ENCODE measurements at places on chromosomes 12 and 14.

DNA sequence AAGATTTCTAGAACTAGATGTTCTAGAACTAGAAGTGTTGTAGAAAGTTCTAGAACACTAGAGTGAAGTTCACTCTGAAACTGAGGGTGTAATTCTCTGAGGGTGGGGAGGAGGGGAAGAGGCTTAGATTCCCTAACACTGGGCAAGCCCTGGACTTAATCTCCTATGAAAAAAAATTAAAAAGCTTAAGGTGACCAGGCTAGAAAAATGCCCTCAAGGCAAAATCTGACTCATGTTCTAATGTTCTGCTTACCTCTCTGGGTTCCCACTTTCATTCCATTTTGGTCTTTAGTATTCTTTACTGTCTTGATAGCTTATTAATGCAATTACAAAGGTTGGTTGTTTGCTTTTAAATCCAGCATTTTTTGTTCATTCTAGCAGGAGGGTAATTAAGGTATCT lies 101.5 kb downstream of the KICS2 start:
- no peak overlapping the region for H3K27ac ChIP-seq
- H3K4me1 ChIP-seq = no peaks in the 10 kb centered on the region
- H3K36me3 ChIP-seq = no peaks in the 10 kb centered on the region
- no peak overlapping the region for H3K4me3 ChIP-seq
- DNase-seq = no peak
- H3K27me3 ChIP-seq = peaks cover 21% of the 10 kb centered on the region

DNA sequence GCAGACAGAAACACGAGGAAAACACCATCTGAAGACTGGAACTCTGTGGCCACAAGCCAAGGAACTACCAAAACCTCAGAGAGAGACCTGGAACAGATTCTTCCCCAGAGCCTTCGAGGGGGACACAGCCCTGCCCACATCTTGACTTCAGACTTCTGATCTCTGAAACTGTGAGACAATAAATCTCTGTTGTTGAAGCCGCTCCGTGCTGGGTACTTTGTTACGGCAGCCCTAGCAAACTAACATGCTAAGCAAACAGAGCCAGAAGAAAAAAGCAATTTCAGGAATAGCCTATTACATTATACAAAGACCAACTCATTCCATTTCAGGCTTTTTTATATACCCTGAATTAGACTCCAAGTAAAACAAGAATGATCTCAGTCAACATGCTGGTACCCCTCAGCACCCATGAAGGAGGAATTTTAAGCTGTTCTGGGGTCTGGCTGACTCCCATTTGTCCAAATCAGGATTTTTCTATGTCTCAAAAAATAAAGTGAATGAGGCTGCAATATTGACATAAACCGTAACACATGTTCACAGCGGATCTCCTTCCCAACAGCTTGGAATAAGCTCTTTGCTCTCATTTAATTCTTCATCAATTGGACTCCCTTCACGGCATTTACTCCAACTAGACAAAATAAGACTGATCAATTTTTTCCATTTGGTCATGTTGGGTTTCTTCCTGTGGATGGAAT lies 190.1 kb downstream of the FOXN3 start:
- no peak for DNase-seq
- no peaks in the 10 kb centered on the region for H3K36me3 ChIP-seq
- H3K27me3 ChIP-seq = no peaks in the 10 kb centered on the region
- no peak overlapping the region for H3K4me3 ChIP-seq
- peak overlapping the region; percentile 51 for H3K27ac ChIP-seq
- H3K4me1 ChIP-seq = peaks cover 38% of the 10 kb centered on the region

DNA sequence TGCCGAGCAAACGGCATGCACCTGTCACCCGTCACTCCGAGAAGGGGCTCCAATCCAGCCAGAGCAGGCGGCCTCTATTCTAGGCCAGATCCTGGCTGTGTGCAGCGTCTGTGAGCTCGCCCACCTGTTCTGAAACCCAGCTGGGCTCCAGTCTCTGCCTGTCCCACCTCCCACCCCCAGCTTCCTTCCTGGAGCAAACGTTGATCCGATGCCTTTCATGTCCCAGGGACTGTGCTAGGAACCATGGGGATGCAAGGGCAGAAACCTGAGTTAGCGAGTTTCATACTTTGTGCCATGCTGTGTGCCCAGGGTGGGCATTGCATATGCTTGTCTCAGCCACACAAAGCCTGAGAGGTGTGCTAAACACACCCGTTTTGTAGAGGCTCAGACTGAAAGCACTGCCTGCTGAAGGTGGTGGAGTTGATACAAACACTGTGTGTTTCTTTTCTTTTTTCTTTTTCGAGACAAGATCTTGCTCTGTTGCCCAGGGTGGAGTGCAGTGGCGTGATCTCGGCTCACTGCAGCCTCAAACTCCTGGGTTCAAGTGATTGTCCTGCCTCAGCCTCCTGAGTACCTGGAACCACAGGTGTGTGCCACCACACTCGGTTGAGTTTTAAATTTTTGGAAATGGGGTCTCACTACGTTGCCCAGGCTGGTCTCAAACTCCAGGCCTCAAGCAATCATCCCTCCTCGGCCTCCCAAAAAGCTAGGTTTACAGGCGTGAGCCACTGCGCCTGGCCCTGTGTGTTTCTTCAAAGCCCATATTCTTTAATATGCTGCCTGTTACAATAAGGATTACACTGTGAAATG lies 84.1 kb upstream of the MED13L start:
- DNase-seq = no peak
- H3K4me1 ChIP-seq = peaks cover 27% of the 10 kb centered on the region
- no peak overlapping the region for H3K4me3 ChIP-seq

- peak; percentile 39 for DNase-seq
- no peak overlapping the region for H3K27ac ChIP-seq
- no peaks in the 10 kb centered on the region for H3K36me3 ChIP-seq
These were observed 25.5 kb downstream of the NKX2-8 start for GRCh38 chr14:36556811-36557433.

- no peak for DNase-seq
- no peaks in the 10 kb centered on the region for H3K4me1 ChIP-seq
- H3K27ac ChIP-seq = no peak overlapping the region
- H3K36me3 ChIP-seq = peaks cover 3% of the 10 kb centered on the region
- no peak overlapping the region for H3K4me3 ChIP-seq
- H3K27me3 ChIP-seq = no peaks in the 10 kb centered on the region
These were observed 283.3 kb downstream of the RPL10L start for GRCh38 chr14:46368275-46368674.

- peaks cover 37% of the 10 kb centered on the region for H3K36me3 ChIP-seq
- H3K27ac ChIP-seq = peak overlapping the region; percentile 98
- H3K4me3 ChIP-seq = peak overlapping the region; percentile 93
- no peaks in the 10 kb centered on the region for H3K27me3 ChIP-seq
- no peak for DNase-seq
These were observed 501 bp upstream of the HSP90B1 start for GRCh38 chr12:103929784-103930033.

DNA sequence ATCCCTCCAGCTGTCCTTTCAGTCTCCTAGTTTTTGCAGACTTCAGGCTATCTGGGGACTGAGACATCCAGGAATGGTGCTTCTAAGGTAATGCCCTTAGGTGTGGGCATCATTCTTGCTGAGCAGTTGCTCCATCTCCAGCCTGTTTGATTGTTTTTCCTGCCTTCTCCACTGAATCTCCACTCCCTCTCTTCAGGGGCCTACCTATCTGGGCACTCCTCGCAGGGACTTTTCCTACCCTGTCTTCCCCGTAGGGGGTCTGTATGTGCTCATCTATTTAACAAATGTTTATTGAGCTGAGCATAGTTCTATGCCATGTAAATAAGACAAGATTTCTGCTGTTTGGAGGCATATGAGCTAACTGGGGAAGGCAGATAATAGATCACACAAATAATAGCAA lies 2.5 kb downstream of the FITM1 start:
- H3K27me3 ChIP-seq = no peaks in the 10 kb centered on the region
- H3K4me1 ChIP-seq = peaks cover 44% of the 10 kb centered on the region
- DNase-seq = no peak
- H3K27ac ChIP-seq = peak overlapping the region; percentile 42

DNA sequence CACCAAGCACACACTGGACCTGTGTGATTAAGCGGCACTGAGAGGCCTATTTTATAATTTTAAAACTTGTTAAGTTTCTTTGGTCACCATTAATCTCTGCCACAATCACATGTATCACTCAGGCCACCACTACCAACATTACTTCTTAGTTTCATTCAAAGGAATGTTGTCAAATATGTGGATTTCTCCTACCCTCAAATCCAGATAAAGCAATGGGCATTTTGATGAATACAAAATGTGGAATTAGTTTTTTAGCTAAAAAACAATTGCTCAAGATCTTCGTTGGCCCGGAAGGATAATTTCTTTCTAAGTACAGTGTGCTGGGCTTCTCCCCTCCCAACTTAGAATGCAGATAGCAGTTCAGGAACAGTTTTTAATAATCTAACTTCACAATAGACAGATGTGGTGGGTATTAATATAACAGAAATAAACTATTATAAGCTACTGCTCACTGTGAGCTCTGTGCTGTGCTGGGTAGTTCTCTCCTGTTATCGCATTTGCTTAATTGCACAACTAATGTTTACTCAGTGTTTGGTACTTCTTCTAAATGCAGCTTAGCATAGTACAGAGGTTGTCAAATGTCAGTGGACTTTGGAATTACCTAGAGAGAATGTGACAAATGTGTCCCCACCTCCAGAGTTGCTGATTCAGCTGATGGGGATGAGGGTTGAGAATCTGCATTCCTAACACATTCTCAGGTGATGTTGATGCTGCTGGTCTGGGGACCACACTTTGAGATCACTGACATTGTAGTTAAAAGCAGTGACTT lies 266.7 kb upstream of the AMIGO2 start:
- peaks cover 73% of the 10 kb centered on the region for H3K4me1 ChIP-seq
- no peak overlapping the region for H3K27ac ChIP-seq
- H3K4me3 ChIP-seq = no peak overlapping the region

DNA sequence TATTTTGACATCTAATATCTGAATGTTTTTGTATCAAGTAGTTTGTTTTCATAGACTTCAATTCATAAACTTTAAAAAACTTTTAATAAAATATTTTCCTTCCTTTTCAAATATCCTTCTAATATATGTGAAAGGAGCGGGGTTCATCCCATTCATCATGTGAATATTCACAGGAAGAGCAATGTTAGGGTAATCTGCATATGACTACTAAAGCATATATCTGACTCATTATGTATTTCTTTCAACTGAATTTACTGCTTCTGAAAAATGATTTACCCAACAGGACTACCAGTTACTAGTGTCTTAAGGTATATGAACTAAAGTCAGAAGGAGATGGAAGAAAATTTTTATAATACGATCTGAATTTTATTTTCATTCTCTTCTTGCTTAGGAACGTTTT lies 30.5 kb downstream of the DHRS7 start:
- no peak overlapping the region for H3K4me3 ChIP-seq
- no peak overlapping the region for H3K27ac ChIP-seq
- H3K27me3 ChIP-seq = no peaks in the 10 kb centered on the region

DNA sequence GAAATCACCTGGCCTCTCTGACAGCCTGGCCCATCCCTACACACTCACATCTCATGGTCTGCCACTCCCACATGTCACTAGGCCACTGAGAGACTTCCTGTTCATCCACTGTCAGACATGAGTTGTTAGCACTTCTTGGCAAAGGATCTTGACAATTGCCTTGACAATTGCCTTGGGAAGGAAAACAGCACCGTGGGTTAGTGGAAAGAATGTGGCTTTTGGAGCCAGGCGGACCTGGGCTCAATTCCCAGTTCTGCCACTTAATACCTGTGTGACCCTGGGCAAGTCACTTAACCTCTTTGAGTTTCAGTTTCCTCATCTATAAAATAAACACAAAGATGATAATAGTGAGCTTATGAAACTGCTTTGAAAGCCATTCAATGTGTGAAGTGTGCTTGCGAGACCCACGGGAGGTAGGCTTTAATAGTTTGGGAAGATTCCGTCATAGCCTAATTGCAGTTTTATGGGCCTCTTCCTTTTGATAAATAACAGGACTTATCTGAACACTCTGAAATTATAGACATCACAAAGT lies 250.4 kb downstream of the C12orf75 start:
- H3K27me3 ChIP-seq = no peaks in the 10 kb centered on the region
- DNase-seq = no peak
- H3K36me3 ChIP-seq = no peaks in the 10 kb centered on the region
